Stimulated activated CD4-positive, alpha-beta T cell treated with anti-CD3 and anti-CD28 coated beads, TNF-alpha, amount 100 ng/mL, for 24 hours (primary cell): ENCODE measurements at places on chromosomes 2 and 18.

- peak; percentile 8 for DNase-seq
These were observed 42.4 kb upstream of the MTIF2 start for GRCh38 chr2:55311444-55311870.

GRCh38 chr18:77170890-77171410 lies 38.4 kb upstream of the MBP start:
- no peak for DNase-seq

- DNase-seq = no peak
These were observed 4.2 kb downstream of the UGT1A1 start for GRCh38 chr2:233764264-233764663.

- no peak for DNase-seq
These were observed 105.4 kb upstream of the FAM117B start for GRCh38 chr2:202529389-202529788.

DNA sequence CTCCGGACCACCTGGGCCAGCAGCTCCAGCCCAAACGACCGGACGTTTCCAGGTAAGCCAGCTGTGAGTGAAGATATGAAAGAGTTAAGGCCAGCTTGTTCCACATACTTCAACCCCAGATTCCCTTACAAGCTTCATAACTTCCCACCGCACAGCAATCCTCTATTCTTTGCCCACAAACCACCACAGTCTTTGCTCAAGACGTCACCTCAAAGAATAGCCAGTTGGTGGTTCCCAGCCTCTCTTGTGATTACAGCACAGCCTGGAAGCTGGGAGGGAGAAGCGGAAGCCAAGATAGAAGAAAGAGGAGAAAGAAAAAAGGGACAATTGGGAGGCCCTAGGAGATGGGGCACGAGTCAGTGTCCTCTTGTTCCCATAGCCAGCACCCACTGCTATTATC lies 70.6 kb downstream of the NRP2 start:
- no peak for DNase-seq

- DNase-seq = no peak
These were observed 366.3 kb upstream of the TFPI start for GRCh38 chr2:187920511-187920910.

DNA sequence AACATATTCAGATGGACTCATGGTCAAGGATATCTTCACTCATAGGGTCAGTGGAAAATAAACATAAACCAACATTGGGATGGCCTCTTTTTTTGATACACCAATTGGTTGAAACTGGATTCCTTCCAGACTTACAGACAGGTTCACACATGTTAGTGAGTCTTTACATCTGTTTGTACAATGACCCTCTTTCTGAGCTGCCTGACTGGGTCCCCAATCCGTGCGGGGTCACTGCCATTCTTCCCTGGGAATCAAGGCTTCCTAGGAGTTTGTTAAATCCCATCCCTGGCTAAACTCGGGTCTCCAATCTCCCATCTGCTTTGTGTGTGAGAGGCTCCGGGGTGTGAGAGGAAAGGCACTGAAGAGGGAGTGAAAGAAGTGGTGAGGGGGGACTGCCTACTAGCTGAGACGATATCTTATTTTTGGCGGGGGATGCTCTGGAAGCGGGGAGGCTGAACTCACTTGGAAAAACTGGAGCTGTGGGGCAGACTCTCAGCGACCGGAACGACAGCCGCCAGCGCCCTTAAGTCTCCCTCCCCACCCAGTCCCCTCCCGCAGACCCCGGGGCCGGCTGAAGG lies 487 bp downstream of the STARD6 start:
- DNase-seq = no peak
